ENCODE measurements at places on chromosomes 6 and 20. TPM values are rescaled to one million over a fixed set of nuclear protein-coding genes. Genes with fewer than 3 reads are reported as not detected.

RAB44 gene
- total RNA-seq = 0.42 TPM

CD93 gene
- total RNA-seq = 88.2 TPM

ALDH8A1 gene
- 1.0 TPM for total RNA-seq

SPATA2 gene
- 4.5 TPM for total RNA-seq

BPIFA1 gene
- total RNA-seq = not detected

GFOD1 gene
- 20.4 TPM for total RNA-seq

LIN28B gene
- not detected for total RNA-seq

SLC2A10 gene
- 14.2 TPM for total RNA-seq

MAPK13 gene
- total RNA-seq = 7.0 TPM

ENPP5 gene
- 0.71 TPM for total RNA-seq

HTR1B gene
- total RNA-seq = 7.6 TPM

CNR1 gene
- total RNA-seq = 11.1 TPM

RWDD2A gene
- 3.8 TPM for total RNA-seq

PBOV1 gene
- total RNA-seq = not detected

TRAPPC3L gene
- 0.33 TPM for total RNA-seq

TMEM170B gene
- total RNA-seq = 9.5 TPM

TMEM14A gene
- total RNA-seq = 25.2 TPM

OR2J2 gene
- total RNA-seq = not detected

SMLR1 gene
- not detected for total RNA-seq

TRIM31 gene
- total RNA-seq = not detected

NOTCH4 gene
- 17.3 TPM for total RNA-seq

KIF16B gene
- 17.5 TPM for total RNA-seq

ZKSCAN8 gene
- 16.9 TPM for total RNA-seq

SLC22A23 gene
- total RNA-seq = 5.6 TPM

CST4 gene
- not detected for total RNA-seq

ZNF217 gene
- 22.7 TPM for total RNA-seq

ACTL10 gene
- total RNA-seq = 1.4 TPM

PRR18 gene
- total RNA-seq = not detected

C6orf58 gene
- total RNA-seq = not detected

ZNF165 gene
- 0.42 TPM for total RNA-seq

GABRR1 gene
- total RNA-seq = 0.19 TPM

TMC2 gene
- 0.56 TPM for total RNA-seq

TRIM40 gene
- not detected for total RNA-seq

GTSF1L gene
- not detected for total RNA-seq

BTBD3 gene
- 24.8 TPM for total RNA-seq

LGSN gene
- total RNA-seq = not detected

STX11 gene
- 7.0 TPM for total RNA-seq

TSHZ2 gene
- total RNA-seq = 34.6 TPM

RGS19 gene
- 18.0 TPM for total RNA-seq

WFDC10B gene
- not detected for total RNA-seq

PTK6 gene
- 0.60 TPM for total RNA-seq

All from posterior vena cava (tissue), 2 donors.